ENCODE measurements at places on chromosomes 2 and 18.

DNA sequence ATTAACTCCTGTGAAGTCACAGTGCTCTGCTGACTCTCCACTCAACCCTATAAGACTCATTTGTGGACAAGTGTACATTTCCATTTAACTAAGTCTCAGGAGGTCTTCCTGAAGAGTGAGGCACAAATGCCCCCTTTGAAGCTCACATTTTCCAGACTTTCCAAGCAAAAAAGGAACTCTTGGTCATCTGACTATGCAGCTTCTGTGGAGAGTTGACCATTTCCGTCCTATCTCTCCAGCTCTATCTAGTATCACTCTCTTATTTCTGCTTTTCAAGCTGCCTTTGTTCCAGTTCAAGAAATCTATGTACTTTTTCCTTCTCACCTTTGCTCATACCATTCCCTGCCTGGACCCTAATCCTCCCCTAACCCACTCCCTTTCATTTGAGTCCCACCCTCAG, 77.0 kb downstream of the ANTXR1 start:
- DNase-seq = no peak

DNA sequence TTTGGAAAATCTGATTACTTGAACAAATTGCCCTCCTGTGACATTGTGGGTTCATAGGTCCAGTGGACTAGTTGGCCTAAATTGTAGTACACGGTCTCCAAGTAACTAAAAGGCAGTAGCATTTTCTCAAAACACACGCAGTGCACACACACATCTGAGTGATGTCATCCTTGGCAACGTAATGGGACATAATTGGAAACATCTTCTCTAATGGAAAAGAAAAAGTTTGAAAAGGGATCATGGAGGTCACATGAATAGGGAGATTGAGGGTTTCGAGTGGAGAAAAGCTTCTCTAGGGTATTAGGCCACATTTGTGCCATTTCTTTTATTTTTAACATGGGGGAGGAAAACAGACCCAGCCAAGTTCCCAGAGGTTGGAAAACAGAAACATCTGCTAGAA, 93.3 kb downstream of the MAP4K4 start:
- no peak for DNase-seq

- no peak for DNase-seq
Measured at GRCh38 chr2:38751596-38752410, 642 bp upstream of the SRSF7 start.

GRCh38 chr2:238165288-238165921, 6.6 kb downstream of the ERFE start:
- peak; percentile 74 for DNase-seq
